Sciatic nerve (tissue), 2 donors: ENCODE measurements at places on chromosomes 7 and 10.

DNA sequence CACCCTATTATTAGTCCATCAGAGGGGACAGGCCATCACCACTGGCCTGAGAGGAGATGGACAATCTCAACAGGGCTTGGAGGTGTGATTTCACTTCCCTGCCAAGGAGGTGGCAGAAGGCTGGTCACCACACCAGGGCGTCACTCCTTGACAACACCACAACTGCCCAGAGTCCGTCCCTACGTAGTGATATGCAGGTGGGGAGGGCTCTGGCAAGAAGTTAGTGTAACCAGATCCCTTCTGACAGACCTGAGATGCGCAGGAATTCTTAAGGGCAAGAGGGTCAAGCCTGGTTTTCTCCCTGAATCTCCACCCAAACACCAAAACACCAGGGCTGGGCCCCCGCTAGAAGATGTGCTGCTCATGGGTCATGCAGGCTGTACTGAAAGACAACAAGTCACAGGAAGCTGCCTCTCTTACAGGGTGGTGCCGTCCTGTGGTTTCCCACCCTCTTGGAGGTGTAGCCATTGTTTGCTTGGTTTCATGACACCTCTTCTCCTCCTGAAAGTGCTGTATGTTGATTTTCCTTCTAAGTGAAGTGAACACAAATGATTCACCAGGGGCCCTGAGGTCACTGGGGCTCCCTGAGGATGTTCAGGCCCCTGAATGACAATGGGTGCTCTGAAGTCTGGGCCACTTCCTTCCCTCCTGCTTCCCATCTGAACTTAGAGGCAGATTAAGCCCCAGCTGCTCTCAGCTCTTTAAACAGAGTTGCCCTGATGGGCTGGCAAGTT lies 27.1 kb downstream of the ATXN7L1 start:
- no peak for DNase-seq

GRCh38 chr7:79452495-79453265 lies 787 bp downstream of the MAGI2 start:
- peak; percentile 63 for DNase-seq

DNA sequence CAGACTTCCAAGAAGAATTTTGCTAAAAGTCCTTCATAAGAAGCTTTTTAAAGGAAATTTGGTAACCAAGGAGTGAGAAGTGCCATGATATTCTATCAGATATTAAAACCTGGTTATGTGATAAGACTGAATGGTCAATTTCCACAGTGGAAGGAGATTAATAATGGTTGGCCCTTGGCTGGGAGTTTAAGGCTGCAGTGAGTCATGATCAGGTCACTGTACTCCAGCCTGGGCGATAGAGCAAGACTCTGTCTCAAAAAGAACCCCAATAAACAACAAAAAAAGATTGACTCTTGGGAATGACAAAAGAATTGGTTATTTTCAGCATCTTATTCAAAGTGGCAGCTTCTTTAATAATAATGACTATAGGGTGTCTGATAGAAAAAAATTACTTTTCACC lies 37.2 kb downstream of the EXOC4 start:
- DNase-seq, result no peak

DNA sequence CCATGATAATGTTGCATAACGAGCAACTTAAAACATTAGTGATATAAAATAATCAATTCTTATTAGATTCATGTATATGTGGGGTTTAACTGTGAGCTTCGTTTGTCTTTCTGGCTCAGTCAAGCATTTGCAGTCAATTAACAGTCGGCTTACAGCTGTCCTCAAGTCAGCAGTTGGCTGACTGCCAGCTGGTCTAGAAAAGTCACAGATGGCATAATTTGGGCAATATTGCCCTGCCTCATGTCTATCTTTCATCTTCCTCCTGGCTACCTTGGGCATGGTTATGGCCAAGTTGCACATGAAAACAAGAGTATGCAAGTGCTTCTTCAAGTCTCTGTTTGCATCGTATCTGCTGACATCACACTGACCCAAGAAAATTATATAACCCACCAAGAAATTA lies 186.1 kb upstream of the ZWINT start:
- DNase-seq, result no peak

- DNase-seq, result no peak
Observed at GRCh38 chr10:90308223-90308622, 549.6 kb downstream of the HTR7 start.

GRCh38 chr7:52540041-52540440 lies 495.4 kb upstream of the POM121L12 start:
- no peak for DNase-seq

DNA sequence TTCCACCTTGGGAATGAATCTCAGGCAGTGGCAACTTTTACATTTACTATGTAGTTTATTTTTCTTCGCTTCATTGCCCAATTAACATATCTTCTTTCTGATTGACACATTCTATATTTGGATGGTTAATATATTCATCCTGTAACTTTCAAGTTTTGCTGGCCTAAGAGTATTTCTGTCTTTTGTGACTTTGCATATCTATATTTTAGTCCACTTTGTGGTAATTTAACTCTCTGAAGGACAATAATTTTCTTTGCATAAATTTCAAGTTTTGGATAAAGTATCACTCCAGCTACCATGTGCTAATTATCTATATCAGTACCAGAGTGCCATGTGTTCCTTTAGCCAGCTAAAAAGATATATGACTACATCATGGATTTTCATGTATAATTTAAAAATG lies 151.5 kb upstream of the KAT6B start:
- DNase-seq, result no peak

DNA sequence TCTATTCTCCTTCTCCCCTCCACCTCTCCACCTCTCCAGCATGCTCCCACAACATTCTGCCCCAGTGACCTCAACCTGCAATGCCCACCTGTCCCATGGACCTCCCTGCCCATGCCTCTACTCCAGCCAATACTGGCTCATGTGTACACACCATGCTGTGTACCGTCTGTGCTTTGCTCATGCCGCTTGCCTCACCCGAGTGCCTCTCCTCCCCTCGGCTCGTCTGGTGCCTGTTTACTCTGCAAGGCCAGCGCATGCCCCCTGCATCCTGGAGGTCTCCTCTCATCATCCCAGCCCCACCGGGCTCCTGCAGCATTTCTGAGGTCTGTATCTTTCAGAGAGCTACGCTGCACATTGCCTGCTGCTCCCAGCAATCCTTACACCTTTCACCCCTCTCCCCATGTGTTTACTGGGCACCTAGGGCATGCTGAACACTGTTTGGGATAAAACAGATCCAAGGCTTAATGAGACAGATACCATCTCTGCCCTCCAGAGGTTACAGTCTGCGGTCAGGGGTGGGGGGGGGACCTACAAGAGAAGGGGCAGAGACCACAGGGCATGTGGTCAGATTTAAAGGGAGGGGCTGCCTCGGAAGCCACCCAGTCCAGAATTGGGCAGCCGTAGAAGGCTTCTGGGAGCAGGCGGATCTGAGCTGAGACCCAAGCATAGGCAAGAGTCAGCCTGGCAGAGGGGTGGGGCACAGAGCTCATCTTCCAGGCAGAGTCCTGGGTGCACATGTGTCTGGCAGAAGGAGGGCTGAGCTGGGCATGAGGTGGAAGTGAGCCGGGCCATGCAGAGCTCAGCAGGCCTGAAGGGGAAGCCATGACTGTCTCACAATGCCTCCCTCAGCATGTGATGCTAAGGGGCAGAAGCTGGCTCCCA lies 29.6 kb upstream of the PSAP start:
- DNase-seq, result no peak

GRCh38 chr10:112374724-112375541 lies 1.0 kb downstream of the ACSL5 start:
- no peak for DNase-seq

GRCh38 chr7:13257661-13258060 lies 570.2 kb downstream of the ARL4A start:
- DNase-seq, result no peak

GRCh38 chr10:104216631-104217030 lies 15.5 kb downstream of the CFAP43 start:
- DNase-seq, result no peak

DNA sequence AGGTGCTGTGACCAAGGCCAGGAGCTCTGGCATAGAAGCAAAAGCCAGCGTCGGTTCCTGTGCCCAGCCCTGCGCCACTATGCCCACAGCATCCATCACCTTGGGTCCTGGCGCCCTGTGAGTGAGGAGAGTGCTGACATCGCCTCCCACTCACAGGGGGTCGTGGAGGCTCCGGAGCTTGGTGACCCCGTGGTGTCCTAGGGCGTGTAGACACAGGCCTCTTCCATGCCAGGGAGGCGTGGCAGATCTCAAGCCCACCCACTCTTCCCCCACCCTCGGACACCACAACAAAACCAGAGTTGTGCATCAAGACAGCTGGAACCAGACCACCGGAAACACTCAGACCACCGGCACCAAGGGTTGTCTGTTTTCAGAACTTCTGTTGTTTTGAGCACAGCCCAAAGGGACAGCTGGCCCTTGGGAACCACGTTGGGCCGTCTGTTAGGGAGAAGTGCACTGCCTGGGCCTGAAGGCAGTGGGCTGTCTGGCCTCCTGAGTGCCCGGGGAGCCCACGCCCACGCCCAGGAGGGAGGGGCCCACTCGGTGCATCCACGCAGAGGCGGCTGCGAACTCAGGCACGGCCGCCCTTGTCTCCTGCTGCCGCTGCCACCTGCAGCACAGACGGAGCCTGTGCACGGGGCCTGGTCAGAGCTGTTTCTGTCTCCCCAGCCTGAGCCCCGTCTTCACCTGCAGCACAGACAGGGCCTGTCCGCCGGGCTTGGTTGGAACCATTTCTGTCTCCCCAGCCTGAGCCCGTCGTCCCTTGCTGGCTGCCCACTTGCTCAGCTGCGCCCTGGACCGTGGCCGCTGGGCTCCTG lies 106.3 kb downstream of the INPP5A start:
- DNase-seq, result peak; percentile 42

DNA sequence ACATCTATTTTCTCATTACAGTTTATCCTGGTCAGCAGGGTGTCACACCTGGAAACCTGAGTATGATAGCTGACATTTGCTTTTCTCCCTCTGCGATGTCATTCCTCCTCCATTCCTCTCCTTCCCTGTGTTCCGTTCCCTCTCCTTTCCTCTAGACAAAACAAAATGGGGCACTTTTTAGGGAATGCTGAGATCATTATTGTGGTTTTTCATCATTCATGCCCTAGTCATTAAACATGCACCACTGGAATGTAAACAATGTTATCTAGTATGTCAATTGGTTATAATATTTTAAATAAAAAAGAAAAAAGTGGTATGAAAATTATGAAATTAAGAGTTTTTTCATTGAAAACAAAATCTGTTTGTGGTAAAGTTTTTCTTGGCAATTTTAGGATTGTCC lies 132.6 kb downstream of the MAPK8 start:
- DNase-seq, result no peak
